ENCODE measurements at places on chromosomes 4 and X.

- no peak for DNase-seq
Observed at GRCh38 chrX:39773923-39774773, 323.6 kb downstream of the BCOR start.

DNA sequence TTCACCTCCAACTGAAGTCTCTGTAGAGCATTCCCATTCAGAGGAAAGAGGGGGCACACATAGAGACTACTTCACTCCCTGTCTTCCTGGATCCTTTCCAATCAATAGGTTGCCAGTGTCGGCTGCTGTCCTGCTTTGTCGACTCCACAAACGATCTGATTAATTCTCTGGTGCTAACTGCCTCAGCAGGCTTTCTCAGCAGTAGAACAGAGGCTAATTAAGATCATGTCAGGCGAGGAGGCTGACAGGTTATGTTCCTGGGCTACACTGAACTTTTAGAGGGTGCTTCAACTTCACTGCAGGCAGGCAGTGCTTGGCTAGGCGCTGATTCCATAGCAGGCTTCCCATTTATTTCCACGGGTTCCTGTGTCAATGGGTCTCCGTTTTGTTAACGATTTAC is 79.2 kb downstream of the GRIA3 start:
- no peak for DNase-seq

DNA sequence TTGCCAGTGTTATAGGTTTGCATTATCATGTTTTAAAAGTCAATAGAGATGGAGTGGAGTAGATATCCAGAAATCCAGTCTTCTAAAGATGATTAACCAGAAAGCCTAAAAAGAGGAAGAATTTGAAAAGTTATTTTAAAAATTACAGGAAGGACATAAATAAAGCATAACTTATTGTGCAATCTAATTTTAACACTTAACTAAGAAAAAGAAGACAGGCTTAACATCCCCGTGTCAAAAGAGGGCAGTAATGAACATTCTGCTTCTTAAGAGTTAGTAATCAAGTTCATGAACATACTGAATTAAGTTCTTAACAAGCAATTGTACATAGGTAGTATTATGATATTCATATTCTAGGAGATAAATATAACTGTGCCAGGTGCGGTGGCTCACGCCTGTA is 39.3 kb downstream of the ELF2 start:
- DNase-seq: no peak

DNA sequence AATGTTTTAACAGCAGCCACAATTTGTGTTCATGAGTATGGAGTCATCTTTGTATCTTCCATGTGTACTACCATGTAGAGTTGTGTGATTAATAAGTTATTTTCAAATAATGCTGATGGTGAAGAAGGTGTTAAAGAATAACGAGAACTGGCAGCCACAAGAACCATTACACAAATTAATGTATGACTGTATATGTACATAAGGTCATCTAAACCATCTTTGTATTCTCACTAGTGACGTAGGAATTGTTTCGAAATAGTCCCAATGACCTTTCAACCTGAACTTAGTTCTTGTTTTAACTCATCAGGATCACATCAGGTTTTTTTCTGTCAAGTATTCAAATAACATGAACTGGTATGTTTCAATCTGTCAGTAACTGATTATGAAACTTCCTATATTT is 48.3 kb upstream of the NOCT start:
- DNase-seq: no peak

DNA sequence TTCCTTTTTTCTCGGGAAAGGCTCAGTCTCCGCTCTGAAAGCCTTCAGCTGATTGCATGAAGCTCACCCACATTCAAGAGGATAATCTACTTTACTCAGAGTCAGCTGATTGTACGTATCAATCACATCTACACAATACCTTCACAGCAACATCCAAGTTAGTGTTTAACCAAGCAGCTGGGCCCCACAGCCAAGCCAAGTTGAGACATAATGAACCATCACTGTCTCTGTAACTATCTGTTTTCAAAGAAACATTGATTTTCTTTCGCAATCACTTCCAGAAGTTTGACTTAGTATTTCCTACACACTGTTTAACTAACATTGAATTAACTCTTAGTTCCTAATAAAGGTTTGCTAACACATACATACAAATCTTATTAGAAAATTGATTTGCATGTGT is 40.3 kb downstream of the RWDD4 start:
- no peak for DNase-seq

- peak; percentile 60 for DNase-seq
Observed at GRCh38 chr4:56530269-56531148, 24.9 kb downstream of the ARL9 start.

GRCh38 chr4:184284336-184284690 is 66.6 kb upstream of the ENPP6 start:
- DNase-seq: no peak

DNA sequence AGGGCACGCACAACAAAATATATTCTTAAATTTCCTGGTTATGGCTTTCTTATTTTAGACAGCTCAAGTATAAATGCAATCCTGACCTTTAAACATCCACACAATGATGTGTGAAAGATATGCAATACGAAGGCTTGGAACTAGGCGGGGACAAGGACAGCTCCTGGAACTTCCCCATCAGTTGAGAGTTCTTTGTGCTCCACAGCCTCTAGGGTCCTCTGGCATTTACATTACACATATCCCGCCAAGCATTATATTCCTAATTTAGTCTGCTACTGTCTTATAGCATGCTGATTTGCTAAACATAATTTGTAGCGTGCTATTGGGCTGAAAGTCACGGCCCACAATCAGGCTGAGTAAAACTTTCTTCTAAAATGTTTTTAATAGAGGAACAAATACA is 74.4 kb downstream of the FTHL17 start:
- DNase-seq: no peak

- no peak for DNase-seq
Observed at GRCh38 chr4:80154545-80154933, 42.8 kb upstream of the PRDM8 start.

DNA sequence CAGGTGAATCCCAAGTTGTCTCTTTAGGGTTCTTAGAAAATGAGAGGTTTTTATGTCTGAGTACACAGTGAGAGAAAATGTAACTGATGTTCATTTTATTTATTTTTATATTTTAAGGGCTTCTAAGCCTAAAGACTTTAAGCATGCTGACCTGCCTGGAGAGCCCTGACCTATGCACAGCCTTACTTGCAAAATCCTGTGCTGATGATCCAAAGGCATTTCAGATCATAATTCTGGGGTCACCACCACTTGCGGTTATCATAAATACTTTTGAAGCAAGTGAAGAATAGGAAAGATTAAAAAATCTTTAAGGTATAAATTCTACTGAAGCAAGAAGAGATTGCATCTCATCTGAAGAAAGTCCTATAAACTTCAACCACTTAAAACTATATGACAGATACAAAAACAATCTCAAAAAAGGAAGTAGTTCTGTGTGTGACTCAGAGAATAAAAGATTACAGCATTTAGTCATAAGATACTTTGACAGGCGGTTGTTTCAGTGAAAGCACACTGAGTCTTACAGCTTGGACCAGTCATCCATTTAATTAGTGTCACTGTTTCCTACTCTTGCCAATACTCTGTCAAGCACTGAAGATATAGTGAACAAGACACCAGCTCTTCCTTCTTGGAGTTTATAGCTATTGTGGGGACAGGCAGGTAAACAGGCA is 245.2 kb upstream of the DIPK2B start:
- DNase-seq: no peak

DNA sequence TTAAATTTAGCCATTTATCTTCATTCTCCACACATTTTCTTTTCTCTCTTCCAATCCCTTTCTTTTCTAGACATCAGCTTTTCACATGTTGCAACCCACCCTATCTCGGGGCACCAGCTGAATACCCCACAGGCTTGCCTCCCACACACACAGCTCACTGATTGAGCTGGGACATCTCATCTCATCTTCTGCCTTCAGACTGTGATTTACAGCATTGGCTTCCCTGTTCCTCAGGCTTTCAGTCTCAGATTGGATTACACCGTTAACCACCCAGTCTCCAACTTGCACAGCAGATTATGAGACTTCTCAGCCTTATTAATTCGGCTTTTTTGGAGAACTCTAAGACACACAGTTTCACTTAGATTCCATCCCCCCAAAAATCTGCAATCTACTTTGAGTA is 93.7 kb downstream of the PRSS12 start:
- DNase-seq: no peak

DNA sequence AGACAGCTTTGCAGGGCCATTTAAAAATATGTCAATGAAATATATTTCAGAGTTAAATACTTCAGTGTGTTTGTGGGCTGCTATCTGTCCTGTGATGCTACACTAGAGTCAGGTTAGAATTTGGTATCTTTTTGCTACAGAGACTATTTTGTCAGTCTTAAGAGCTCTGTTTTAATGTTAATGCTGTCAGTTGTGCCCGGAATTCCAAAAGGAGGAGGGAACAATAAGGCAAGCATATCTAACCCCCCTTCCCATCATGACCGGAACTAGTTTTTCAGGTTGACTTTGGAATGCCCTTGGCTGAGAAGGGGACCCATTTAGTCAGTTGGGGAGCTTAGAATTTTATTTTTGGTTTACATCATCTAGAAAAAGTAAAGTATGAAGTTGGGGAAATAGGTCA is 34.9 kb upstream of the SLC25A4 start:
- DNase-seq: no peak

GRCh38 chr4:47194036-47194737 is 162.8 kb downstream of the GABRB1 start:
- DNase-seq: no peak

DNA sequence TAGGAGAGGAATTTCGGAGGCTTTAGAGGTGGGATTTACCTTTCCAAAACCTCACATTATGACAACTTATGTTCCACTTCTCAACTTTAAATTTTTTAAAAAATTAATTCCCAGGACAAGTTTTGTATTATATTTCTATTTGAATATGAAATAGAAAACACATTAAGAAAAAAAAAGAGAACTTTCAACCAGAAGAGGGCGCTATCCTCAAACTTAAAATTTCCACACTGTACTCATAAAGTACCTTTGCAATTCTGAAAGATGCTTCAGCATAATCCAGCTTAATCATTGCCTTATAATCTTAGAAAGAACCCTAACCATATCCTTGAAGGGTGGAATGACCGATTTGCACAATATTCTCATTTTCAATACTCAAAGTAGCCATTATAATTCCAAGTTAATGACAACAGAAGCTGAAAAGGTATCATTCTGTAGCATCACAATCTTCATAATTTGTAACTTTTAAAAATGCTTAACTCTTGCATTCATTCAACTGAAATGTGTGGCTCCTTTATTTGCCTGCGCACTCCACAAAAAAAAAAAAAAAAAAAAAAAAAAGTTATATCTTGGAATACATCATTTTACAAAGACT is 158.0 kb downstream of the KCNIP4 start:
- no peak for DNase-seq

GRCh38 chrX:9151772-9152307 is 117.9 kb upstream of the FAM9B start:
- DNase-seq: no peak

DNA sequence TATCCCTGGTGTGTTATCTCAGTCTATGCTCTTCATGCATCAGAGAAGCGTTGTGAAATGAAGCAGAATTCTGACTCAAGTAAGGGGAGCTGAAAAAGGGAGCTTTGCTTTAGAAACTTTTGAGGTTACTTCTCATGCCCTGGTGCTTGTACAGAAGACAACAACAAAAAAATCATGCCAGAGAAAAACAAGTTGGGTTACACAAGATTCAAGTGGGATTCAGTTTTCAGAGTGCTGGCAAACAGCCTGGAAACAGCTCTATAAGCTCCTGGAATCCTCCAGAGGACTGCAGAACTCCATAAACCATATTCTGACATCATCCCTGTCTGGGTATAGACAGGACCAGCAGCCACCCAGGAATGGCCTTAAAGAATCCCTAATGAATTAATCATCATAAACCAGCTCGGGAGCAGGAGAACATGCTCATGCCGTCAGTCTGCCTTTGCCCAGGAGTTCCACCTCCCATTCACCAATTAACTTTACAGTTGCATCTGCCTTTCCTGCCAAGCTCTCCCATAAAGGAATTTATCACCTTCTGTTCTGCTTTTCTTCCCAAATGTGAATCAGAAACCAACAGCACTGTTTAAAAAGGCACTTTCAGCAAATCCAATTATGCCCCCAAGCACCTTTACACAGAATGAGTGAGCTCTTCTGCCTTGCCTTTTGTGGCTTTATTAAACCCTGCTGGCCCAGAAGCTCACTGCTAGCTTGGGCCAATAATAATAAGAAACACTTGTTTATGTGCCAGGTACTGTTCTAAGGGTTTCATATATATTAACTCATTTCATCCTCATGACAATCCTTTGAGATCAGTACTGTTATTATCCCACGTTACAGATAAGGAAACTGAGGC is 54.5 kb upstream of the FBXW7 start:
- DNase-seq: no peak

Measured in stimulated activated CD8-positive, alpha-beta memory T cell treated with anti-CD3 and anti-CD28 coated beads, Interleukin-2, amount 100 ng/mL, for 1 hour (primary cell).